ENCODE measurements at places on chromosomes 2 and 18.

GRCh38 chr2:237861875-237862527, 2.6 kb downstream of the RAMP1 start:
- DNase-seq, result no peak

GRCh38 chr18:3265564-3266033, 3.7 kb downstream of the MYL12B start:
- no peak for DNase-seq

GRCh38 chr2:108923736-108924579, 65.1 kb downstream of the EDAR start:
- no peak for DNase-seq

DNA sequence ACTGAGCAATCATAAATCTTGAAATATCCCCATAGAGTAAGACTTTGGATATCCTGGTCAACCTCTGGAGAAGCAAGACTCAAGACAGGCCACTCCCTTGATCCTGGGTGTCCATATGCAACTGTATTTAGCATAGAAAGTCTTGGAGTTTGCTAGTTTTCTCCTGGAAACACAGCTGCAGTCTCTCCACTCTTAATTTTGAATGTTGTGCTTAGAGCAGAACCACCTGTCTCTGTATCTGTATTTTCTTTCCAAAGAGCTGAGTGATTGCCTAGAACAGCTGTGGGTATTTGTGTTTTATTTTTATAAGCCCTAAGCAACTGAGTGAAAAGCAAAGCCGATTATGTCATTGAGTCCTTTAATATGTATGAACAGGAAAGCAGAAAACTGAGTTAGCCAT, 64.1 kb upstream of the ADAM23 start:
- no peak for DNase-seq

GRCh38 chr2:4635289-4635688, 931.9 kb downstream of the DCDC2C start:
- no peak for DNase-seq

- no peak for DNase-seq
These were observed 539.4 kb upstream of the SPHKAP start for GRCh38 chr2:228720895-228721294.

DNA sequence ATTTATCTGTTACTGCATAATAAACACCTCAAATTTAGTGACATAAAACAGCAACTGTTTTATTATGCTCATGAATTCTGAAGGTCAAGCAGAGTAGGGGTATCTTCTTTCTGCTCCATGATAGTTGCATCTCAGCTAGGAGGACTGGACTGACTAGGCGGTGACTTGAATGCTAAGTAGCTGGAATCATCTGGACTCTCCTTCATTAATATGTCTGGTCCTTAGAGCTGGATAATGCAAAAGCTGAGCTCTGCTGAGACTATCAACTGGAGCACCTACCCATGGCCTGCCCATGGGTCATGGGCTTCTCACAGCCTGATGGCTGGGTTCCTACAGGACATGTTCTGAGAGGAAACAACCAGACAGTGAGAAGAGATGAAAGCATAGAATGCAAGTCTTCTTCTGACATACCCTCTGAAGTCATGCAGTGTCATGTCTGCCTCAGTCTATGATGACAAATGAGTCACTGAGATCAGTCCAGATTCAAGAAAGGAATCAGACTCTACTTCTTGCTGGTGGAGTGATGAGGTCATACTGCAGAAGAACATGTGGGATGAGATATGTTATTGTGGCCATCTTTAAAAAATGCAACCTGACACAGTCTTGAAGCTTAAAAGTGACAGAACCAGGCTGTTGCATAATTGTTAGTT, 174.2 kb upstream of the OSR1 start:
- DNase-seq, result no peak

GRCh38 chr18:49273241-49273880, 187.1 kb downstream of the DYM start:
- DNase-seq, result no peak

GRCh38 chr2:70181363-70181956, 9.4 kb downstream of the C2orf42 start:
- no peak for DNase-seq

DNA sequence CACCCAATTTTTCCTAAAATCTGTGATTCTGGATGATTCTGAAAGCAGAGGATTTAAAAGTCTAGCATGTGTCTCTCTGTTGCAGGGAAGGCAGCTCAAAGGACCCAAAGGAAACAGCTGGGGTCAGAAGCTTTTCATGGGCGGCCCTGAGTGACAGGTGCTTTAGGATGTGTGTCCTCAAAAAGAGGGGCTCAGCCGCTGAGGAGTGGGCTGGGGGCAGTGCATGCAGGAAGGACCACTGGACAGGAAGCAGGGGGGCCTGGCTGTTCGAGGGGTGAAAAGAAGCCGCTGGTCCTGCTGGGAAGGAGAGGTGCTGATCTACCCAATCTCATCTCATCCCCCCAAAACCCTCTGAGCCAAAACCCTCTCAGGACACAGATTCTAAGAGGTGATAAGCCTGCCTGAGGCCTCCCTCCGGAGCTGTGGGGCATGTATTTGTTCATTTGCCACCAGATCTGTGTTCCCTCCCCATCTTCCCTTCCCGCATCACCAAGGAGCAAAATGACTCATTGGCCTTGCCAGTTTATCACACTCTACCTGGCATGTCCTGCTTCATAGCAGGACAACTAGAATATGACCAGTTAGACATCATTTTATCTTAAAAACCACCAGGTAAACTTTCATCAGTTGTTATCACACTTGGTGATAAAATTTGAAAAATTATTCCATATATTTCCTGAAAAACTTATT, 98.8 kb upstream of the MGAT4A start:
- no peak for DNase-seq

DNA sequence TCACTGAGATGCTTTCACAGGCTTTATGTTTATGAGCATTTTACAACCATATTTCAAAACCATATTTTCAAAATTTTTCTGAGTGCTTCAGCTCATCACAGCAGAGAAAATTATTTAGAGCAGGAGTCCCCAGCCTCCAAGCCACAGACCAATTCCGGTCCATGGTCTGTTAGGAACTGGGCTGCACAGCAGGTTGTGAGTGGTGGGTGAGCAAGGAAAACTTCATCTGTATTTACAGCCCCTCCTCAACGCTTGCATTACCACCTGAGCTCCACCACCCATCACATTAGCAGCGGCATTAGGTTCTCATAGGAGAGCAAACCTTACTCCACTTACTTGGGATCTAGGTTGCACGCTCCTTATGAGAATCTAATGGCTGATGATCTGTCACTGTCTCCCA, 165.6 kb downstream of the SEPTIN10 start:
- DNase-seq, result no peak

- DNase-seq, result no peak
These were observed 116.4 kb downstream of the CCDC141 start for GRCh38 chr2:178933493-178933892.

GRCh38 chr2:95392730-95393455, 9.6 kb upstream of the FAHD2A start:
- no peak for DNase-seq

DNA sequence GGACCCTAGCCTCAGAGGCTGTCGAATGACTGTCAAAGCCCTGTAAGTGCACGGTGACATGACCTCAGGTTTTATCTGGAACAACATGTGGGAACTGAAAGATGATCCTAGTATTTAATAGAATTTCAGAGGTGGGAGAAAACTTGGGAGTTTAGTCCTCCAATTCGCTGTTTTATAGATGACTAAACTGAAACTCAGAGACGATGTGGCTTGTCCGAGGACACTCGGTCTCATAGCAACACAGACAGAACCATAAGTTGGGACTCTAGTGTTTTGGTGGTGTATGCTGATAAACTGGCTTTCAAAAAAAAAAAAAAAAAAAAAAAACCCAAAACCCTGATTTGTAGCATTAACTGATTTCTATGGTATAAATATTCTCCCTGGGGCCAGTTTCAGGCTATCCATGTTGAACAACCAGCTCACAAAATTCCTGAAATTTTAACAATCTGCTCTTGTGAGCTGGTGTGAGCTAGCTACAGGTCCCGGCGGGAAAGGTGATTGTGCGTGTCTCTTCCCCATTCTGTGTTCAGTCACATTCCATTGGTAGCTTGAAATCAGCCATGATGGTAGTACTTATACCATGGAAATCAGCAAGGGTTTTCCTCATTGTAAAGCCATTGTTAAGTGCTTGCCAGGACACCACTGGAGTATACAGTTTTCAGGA, 195.5 kb upstream of the EPAS1 start:
- no peak for DNase-seq

DNA sequence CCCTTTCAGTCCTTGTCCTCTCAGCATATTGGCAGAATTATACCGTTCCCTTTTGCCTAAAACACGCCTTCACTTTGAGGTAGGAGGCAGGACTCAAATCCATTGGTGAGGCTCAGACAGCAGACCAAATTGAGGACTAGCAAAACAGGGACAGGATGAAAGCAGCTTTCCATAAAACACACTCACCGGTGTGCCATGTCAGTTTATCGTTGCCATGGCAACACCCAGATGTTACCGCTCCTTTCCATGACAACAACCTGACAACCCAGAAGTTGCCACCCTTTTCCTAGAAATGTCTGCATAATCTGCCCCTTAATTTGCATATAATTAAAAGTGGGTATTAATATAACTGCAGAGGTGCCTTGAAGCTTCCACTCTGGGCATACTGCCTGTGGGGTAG, 730.4 kb downstream of the METTL4 start:
- no peak for DNase-seq

GRCh38 chr2:234245945-234246344, 195.4 kb downstream of the SPP2 start:
- no peak for DNase-seq

GRCh38 chr2:45010702-45011012, 1.4 kb upstream of the SIX2 start:
- DNase-seq, result no peak

- DNase-seq, result no peak
These were observed 250.5 kb upstream of the TMEM200C start for GRCh38 chr18:6145645-6146306.

GRCh38 chr2:15184491-15184890, 376.6 kb downstream of the NBAS start:
- no peak for DNase-seq

GRCh38 chr2:160298960-160299359, 98.9 kb upstream of the ITGB6 start:
- DNase-seq, result no peak

DNA sequence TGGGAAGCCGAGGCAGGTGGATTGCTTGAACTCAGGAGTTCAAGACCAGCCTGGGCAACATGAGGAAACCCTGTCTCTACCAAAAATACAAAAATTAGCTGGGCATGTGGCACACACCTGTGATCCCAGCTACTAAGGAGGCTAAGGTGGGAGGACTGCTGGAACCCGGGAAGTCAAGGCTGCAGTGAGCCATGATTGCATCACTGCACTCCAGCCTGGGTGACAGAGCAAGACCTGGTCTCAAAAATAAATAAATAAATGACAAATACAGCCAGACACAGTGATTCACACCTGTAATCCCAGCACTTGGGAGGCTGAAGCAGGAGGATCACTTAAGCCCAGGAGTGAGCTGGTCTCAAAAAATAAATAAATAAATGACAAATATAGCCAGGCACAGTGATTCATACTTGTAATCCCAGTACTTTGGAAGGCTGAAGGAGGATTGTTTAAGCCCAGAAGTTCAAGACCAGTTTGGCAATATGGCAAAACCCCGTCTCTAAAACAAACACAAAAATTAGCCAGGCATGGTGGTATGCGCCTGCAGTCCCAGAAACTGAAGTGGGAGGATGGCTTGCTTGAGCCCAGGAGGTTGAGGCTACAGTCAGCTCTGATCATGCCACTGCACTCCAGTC, 6.2 kb downstream of the KANSL3 start:
- DNase-seq, result no peak

DNA sequence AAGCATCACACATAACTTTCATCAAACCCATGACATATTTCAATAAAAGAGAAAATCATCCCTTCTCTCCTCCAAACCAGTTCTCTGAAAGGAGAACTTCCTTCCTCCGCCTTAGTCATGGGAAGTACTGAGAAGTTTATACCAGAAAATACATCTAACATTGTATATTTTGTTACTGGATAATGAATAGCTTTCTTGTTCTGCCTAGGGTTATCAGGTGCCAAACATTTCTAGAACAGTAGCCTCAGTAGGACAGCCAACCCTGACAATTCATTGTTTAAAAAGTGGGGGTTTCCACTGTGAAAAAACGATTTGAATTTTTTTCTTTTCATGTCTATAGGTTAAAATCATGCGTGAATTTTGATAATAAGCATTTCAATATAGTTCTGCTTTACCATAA, 16.0 kb upstream of the DAW1 start:
- DNase-seq, result no peak

GRCh38 chr2:188819792-188820191, 154.4 kb upstream of the COL3A1 start:
- DNase-seq, result no peak

DNA sequence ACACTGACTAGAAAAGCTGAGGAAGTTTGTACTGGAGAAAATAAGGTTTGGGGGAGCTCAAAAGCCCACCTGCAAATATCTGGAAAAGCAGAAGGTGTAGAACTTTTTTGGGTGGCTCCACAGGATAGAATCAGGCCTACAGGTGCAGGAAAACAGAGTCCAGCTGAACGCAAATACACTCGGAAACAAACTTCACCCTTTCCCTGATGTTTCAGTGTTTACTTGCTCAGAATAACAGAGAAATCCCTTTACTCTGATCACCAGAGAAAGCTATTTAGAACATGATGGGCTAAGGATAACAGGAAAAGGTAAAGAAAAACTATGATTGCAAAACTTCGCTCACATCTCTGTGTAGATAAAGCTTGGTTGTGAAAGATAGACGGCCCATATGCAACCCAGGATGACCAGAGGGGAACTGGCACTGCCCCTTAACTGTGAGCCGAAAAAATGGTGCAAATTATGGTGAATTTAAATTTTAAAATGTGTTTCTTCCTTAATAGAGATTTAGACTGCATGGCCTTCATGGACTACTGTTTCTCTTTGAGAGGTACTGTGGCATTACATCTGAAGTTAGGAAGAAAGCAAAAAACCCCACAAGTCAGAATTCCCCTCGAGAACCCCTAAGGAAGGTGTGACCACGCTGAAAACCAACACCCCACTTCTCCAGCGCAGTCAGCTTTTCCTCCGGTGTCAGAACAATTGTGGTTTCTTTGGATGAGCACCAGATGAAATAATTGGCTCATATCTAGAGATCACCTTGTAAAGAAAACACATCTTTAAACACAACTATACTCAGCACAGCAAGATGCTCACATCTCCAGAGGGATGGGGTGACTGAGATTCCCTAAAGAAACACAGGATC, 84.5 kb upstream of the TMEM247 start:
- no peak for DNase-seq

GRCh38 chr2:204933735-204934374, 388.6 kb downstream of the PARD3B start:
- no peak for DNase-seq

- DNase-seq, result no peak
These were observed 96.1 kb downstream of the PID1 start for GRCh38 chr2:229174794-229175496.

GRCh38 chr2:225112362-225113126, 70.3 kb upstream of the DOCK10 start:
- DNase-seq, result no peak

- DNase-seq, result no peak
These were observed 72.6 kb downstream of the ZNF532 start for GRCh38 chr18:58937071-58937886.

Data from activated T-helper 9 cell treated with anti-CD3 and anti-CD28 coated beads, Interleukin-2, amount 50 U/mL, for 16 hours (primary cell).